ENCODE measurements at places on chromosomes 16 and 17.

DNA sequence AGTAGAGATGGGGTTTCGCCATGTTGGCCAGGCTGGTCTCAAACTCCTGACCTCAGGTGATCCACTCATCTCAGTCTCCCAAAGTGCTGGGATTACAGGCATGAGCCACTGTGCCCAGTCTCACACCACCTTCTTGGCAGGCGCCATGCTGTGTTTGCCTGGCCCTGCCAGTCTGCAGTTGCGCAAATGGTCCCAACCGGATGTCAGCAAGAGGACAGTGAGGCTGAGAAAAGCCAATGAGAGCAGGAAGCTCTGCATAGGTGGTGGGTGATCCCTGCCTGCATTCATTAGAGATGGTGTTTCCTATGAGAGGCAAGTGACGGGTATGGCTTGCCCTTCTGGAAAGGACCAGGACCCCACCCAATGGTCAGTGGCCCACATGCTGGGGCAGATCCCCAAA is 59.3 kb downstream of the PECAM1 start:
- DNase-seq = no peak

GRCh38 chr17:50794361-50794760 is 27.0 kb upstream of the ANKRD40CL start:
- no peak for DNase-seq

- no peak for DNase-seq
Observed at GRCh38 chr16:56488035-56488434, 31.8 kb downstream of the BBS2 start.

- no peak for DNase-seq
Observed at GRCh38 chr17:42519546-42520491, 16.2 kb upstream of the NAGLU start.

GRCh38 chr16:23651943-23652468 is 10.7 kb downstream of the DCTN5 start:
- peak; percentile 37 for DNase-seq

DNA sequence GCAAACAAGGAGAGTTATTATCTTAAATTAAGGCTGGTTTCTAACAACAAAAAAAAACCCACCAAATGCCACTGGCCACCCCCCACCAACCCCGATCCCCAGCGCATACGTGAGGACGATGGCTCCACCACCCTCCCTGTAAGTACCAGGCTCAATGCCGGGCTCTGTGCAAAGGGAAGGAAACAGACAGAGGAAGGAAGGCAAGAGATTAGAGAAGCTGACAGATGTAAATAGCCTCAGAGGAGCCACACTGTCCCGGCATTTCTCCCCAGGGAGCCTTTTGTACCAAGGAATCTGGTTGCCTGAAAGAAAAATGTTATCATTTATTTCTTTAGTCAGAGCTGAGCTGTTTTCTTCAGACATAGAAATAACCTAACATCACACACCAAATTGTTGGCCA is 13.1 kb downstream of the SOST start:
- no peak for DNase-seq

DNA sequence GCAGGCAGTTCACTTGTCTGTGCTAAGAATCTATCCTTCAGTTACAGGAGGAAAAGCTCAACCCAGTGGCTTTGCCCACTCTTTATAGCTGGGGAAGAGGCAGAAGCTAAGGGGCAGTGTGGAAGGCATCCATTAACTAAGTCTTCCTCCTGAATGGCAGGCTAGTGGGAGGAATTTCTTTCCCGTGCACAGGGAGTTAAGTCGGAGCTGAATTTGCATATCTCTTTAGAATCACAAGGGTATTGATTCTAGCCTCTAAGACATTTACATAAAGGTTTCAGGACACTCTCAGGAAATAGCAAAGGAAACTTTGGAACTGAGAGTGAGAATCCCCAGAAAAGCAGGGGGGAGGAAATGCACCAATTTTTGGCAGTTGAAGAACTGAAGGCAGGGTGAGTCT is 245.6 kb downstream of the CA10 start:
- no peak for DNase-seq

- no peak for DNase-seq
Observed at GRCh38 chr16:6977916-6978315, 354.7 kb upstream of the RBFOX1 start.
